ENCODE measurements at places on chromosomes 1 and 21.

GRCh38 chr1:44785029-44785380 is 3.0 kb downstream of the BEST4 start:
- DNase-seq: no peak

DNA sequence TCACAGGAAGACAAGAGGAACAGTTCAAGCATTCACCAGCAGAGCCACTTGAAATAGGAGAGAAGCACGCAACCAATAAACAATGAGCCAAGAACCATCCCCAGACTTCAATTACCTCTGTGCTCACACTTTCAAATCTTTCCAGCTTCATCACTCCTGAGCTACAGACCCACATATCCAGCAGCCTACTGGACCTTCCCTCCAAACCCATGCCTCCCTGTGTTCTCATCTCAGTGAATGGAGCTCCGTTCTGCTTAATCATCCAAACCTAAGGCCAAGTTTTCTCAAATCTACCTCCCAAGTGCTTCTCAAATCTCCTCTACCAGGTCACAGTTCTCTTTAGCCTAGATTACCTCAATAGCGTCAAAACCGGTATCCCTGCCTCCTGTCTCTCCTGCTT is 3.7 kb downstream of the PEF1 start:
- no peak for DNase-seq

DNA sequence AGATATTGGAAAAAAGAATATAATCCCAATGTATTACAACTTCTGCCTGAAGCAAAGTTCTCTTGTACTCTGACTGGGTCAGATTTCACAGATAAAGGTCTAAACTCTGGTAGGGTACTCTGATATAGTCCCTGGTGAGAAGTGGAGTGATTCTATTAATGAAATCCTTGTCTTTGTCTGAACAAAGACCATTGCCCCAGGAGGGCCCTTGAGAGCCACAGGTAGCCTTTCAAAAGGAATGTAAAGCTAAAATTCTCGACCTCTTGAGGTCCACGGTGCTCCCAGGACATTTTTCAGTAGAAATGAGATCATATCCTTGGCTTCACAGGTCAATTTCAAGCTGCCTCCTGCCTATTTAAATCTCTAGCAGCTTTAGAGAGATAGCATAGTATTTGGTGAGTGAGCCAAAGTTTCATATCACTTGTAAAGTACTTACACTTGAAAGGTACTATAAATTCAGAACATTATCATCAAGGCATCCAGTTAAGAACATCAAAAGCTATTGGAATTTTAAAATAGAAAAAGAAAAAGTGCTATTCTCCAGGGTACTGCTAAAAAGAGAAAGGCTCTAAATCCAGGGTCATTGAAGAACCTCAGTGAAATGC is 10.1 kb downstream of the TNNI3K start:
- DNase-seq: no peak

GRCh38 chr1:25617625-25618432 is 1.2 kb downstream of the MAN1C1 start:
- DNase-seq: no peak

DNA sequence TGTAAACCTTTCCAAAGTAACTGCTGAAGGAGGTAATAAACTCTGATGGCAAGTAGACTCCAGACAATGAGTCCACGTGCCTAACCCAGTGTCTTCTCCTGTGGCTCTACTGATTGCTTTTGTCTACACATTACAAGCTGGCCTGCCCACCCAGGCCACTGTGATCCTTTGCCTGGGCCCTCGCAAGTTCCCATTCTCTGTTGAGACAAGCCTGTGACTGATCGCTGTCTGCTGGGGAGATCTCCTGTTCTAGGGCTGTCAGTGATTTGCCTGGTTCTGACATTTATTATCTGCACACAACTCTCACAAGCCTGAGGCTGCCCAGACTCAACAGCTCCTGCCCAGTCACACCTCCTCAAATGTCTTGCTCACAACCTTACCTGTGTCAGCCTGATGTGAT is 81.4 kb downstream of the CYYR1 start:
- no peak for DNase-seq

GRCh38 chr1:95278173-95279006 is 44.4 kb downstream of the RWDD3 start:
- DNase-seq: no peak

GRCh38 chr1:185961664-185962063 is 227.5 kb downstream of the HMCN1 start:
- no peak for DNase-seq

DNA sequence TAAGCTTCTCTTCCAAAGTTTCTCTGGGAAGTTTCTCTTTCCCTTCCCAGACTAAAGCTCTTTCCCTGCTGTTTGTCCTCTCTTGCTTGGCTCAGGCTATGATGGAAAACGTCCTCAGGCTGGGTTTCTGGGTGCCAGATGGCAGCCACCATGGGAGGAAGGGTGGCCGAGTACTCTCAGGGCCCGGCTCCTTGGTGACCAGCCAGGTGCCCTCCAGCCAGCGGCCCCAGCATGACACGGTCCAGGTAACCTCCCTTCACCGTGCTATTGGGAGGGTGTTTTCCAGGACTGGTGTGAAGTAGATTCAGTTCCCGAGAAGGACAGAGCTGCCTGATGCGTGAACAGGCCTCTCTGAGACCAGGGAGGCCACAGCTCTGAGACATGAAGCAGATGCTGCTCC is 60.3 kb downstream of the KIF26B start:
- DNase-seq: no peak

DNA sequence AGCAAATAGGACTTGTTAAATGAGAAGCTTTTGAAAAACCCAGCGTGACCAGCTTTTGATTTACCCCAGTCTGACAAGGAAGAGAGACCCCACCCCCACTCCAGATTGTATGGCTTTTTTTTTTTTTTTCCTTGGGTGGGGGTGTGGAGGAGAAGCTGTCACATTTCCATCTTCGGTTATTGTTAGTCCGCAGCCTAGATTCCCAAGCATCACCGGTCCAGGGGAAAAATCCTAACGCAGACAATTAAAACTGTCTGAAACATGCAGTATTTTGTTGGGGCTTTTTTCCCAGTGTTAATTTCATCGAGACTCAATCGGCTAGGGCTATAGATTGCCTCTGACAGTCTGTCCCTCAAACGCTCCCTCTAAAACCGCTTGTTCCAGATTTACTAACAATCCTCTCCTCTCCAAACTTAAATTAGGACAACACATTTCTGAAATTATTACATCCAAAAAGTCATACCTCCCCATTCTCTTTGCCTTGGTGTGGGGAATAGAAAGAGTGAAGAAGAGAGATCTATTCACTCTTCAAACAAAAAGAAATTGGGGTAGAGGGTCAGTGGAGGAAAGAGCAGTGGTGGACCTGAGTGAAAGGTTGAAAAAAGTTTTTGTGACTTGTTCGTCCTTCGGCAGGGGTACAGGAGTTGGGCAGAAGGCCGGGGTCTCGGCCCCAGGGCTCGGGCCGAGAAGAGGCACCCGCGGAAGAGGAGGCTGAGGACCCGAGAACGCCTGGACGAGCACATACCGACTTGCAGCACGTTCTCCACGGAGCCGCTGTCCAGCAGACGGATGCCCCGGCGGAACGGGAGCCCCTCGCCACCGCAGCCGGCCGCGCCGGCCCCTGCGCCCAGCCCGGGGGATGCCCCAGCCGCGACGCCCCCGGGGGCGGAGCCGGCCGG is 1.1 kb downstream of the ZSWIM5 start:
- no peak for DNase-seq

- DNase-seq: no peak
Observed at GRCh38 chr21:43741423-43742096, 22.6 kb downstream of the PDXK start.

GRCh38 chr21:41600961-41601572 is 93.1 kb upstream of the TMPRSS2 start:
- no peak for DNase-seq

GRCh38 chr1:76281306-76281705 is 206.8 kb downstream of the ST6GALNAC3 start:
- DNase-seq: no peak

DNA sequence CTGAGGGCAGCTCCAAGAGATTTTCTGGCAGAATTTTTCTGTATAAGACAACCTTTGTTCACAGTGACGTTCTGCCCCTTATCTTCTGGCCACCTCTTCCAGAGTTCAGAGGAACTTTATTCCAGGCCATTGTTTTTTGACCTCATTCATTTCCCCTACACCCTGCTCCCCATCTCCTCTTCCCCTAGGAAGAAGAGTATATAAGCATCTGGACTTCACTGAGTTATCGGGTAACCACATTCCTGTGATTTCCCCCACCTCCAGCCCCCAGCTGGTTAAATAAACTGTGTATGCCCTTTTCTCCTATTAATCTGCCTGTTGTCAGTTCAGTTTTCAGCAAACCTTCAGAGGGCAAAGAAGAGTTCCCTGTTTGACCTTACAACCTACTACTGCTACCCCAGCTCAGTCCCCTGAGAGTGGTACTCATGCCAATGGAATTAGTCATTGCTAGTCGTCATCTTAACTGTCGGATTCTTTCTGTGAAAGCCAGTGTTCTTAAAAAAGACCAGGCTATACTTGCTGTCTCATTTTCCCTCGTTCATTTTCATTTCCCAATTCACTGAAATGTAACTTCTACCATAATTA is 14.3 kb upstream of the ALG14 start:
- peak; percentile 4 for DNase-seq

DNA sequence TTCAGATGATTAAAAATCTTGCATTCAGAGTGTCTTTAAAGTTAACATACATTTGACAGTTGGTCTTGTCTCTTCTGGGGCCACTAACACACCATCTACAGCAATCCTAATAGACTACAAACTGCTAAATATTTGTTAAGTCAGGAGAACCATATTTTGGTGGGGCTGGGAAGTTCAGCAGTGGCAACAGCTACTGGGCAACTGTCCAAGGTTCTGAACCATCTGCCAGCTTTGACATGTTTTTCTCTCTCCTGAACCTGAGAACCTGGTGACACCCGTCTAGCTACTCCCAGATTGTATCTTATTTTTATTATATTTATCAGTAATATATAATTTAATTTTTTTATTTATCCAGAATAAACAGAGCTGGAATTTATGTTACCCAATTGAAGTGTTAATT is 199.0 kb upstream of the DPYD start:
- DNase-seq: no peak

DNA sequence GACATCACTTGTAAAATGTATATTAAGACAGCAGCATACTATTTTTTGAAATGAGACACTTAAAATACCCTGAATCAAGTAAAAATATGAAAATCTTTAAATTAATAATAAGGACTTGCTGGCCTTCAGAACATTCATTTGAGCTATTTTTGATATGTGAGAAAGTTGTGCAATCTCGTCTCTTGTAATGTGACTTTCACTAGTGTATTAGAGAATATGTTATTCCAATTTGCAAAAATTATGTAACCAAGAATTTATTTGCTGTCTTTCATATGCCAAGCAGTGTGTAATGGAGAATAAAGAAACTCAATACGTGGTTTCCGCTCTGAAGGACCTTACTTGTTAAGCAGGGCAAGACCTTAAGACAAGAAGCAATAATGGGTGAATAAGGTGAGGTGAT is 375.0 kb upstream of the RUNX1 start:
- no peak for DNase-seq

GRCh38 chr1:215845234-215845891 is 278.3 kb downstream of the KCTD3 start:
- no peak for DNase-seq

DNA sequence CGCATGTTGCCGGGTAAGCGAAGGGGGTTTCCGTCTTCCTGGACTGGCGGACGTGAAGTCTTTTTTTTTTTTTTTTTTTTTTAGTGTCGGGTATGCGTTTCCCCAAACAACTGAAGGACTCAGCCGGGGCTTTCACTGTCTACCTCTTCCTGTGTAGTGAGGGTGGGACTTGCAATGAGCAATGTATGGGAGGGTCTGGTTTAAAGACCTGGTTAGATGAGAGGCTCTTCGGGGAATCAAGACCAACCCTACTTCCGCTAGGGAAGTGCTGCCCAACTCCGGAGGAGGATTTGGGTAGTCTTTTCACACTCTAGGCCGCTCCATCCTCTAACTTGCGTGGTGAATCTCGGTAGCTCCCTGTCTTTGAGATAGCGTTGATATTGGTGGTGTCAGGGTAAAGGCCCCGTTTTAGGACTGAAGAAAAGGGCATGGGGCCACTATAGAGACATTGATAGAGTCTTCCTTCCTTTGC is 754 bp downstream of the PRRC2C start:
- peak; percentile 8 for DNase-seq

GRCh38 chr1:224438989-224439388 is 4.4 kb upstream of the WDR26 start:
- no peak for DNase-seq

DNA sequence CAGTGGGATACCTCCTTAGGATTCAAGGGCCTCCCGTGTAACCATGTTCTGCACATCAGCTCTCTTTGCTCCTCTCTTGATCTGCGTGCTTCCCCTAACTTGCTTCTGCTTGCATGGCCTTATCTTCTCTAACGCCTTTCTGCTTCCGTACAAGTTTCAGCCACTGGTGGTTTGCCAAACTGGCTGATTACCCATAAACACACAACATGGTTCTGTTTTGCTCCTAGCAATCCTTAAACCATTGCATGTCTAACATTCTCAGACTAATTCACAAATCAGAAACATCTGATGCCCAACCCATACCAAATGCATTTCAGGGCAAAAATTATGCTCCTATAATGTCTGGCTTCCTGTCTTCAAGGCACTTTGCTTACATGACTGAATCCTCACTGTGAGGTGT is 166.4 kb downstream of the PBX1 start:
- DNase-seq: no peak

DNA sequence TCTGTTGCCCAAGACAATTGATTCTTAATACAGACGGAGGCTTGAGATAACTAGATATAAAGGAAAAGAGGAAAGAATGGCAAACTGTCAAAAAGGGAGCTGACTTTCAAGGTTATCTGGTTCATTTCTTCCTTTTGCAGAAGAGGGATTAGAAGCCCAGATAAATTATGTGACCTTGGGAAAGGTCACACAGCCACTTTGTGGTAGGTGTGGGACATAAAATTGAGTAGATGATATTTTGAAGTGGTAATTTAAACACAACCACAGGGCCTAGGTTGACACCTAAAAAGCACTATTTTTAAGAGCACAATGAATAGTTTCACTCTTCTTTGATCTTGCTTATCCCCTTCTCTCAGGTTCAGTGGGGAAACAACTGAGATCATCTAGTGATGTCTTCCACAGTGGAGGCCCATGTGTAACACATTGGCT is 16.9 kb upstream of the KIAA0040 start:
- no peak for DNase-seq

DNA sequence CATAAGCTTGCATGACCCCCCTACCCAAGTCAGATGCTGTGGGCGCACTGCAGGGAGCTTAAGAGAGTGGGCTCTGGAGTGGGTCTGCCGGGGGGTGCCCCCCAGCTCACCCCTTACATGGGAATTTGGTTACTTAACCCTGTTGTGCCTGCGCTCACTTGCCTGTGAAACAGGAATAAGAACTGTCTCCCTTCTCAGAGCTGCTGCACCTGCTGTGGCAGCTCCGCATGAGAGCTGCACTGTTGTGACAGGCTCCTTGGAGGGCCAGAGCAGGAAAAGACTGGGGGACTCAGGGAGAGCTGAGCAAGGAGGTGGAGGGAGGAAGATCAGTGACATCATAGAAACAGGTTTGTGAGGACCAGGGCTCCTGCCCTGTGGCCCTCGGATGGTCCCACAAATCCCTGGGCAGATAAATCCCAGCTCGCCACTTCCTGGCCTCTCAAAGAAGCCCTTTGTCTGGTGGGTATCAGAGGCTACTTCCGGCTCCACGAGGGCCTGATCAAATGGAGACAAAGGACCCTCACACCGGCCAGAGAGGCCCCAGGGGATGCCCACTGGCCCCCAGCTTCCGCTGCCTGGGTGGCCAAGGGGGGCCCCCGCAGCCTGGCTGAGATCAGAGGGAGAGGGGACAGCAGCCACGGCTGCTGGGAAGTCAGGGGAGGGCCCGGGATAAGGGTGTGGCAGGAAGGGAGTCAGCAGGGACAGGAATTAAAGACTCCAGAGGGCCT is 28.9 kb upstream of the LAPTM5 start:
- no peak for DNase-seq
